Activated CD8-positive, alpha-beta T cell treated with anti-CD3 and anti-CD28 coated beads, Interleukin-2, amount 10 ng/mL, durations not matched to agents 7 days and 5 days (primary cell): ENCODE measurements at places on chromosomes 12 and 14. TPM values are rescaled to one million over a fixed set of nuclear protein-coding genes. Genes with fewer than 3 reads are reported as not detected.

The PDE3A gene
- not detected for total RNA-seq

The TAS2R14 gene
- 2.4 TPM for total RNA-seq

The EGLN3 gene
- total RNA-seq: 12.7 TPM

The KRT79 gene
- total RNA-seq: not detected

The REP15 gene
- not detected for total RNA-seq

The KRT6C gene
- total RNA-seq: not detected

The BEGAIN gene
- 0.70 TPM for total RNA-seq

The CCDC88C gene
- total RNA-seq: 147 TPM

The KLHDC1 gene
- total RNA-seq: 0.95 TPM

The ATP6V1D gene
- 36.5 TPM for total RNA-seq

The TMCC3 gene
- 0.60 TPM for total RNA-seq

The HCAR1 gene
- 0.08 TPM for total RNA-seq

The KRT2 gene
- not detected for total RNA-seq

The KRT82 gene
- total RNA-seq: not detected

The CTSG gene
- total RNA-seq: 0.32 TPM

The CLEC1A gene
- total RNA-seq: not detected

The CLEC6A gene
- not detected for total RNA-seq

The SLCO1B1 gene
- total RNA-seq: not detected

The RPS6KL1 gene
- total RNA-seq: 4.3 TPM

The COPZ1 gene
- total RNA-seq: 112 TPM

The BCAT1 gene
- total RNA-seq: 19.7 TPM

The MAP3K9 gene
- 6.7 TPM for total RNA-seq

The ACOT6 gene
- not detected for total RNA-seq

The PLEKHD1 gene
- 0.13 TPM for total RNA-seq

The PLEKHG7 gene
- total RNA-seq: not detected

The TDP1 gene
- 82.0 TPM for total RNA-seq
